ENCODE measurements at places on chromosomes 1 and 21.

DNA sequence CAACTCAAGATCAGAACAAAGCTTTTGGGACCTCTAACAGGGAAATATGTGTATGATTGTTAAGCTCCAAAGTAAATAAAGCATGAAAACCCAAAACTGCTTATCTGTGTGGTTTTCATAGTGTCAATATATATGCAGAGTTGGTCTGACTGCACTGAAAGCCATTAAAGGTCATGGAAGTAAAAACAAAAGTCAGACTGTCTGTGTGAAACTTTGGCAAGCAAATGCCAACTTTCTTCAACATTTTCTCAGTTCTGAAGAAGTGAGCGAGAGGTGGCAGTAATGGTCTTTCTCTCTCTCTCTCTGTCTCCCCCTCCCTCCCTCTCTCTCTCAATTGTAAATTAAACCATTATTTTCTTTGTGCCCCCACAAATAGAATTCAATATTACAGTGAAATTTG is 100.1 kb upstream of the S1PR1 start:
- no peak for DNase-seq

DNA sequence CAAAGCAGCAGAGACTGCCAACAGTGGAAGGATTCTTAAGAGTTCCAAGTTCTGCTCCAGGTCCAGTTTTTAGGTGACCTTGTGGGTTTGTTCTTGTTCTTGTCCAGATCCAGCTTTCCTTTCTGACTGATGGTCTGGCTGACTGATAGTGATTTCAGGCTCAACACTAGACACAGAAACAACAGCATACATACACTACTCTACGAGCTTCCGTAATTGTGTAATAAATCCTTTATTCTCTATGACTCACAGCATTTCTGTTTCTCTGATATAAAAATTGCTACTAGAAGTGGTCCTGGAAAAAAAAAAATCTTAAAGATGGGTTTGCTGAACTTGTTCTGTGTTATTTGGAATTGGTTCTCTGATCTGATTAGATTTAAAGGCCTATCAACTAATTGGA is 62.2 kb upstream of the PTCH2 start:
- DNase-seq: no peak

DNA sequence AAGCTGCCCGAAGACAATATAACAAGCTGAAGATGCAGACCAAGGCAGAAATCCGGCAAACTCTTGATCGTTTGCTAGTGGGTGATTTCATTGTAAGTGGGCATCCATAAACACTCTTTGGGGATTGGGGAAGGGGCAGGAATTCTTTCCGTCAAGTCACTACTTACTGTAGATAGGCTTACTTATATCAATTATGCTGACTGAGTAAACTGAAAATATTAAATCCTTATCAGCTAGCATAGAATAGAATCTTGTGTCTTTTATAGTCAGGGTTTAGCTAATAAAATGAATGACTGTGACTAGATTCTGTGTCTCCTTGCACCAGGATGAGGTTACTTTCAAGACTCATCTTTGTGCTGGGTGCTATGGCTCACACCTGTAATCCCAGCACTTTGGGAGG is 41.2 kb downstream of the VPS13D start:
- no peak for DNase-seq

DNA sequence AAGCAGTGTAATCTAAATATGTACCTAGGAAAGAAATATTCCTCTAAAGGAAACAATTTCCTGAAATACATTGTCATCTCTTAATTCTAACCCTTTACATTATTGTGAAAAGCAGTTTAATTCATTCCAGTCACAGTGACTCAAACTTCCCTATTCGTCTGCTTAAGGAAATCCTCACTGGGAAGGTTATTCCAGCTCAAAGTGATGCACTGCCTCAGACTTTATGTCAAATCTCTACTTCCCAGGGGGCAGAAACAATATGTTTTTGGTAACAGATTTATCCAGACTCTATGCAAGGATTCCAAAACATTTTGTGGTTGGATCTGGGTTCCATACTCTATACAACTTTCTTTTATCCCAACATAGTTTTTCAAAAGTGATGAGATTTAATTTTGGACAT is 145.2 kb downstream of the NTMT2 start:
- no peak for DNase-seq

DNA sequence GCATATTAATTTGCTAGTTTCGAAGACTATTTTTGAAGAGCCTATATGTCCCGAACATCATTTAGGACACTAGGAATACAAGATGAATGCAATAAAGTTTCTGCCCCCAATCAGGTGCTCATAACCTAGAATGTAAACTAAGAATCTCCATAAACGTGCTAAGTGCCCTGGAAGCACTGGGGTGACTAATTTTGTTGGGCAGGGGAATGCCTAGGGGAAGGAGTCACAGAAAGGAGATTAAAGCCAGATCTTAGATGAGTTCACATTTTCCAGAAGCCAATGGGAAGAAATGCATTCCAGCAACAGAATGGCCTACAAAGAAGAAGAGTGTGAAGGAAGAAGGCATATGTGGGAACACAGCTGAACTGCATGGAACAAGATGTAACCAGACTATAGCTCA is 19.5 kb downstream of the SCYL3 start:
- DNase-seq: no peak

DNA sequence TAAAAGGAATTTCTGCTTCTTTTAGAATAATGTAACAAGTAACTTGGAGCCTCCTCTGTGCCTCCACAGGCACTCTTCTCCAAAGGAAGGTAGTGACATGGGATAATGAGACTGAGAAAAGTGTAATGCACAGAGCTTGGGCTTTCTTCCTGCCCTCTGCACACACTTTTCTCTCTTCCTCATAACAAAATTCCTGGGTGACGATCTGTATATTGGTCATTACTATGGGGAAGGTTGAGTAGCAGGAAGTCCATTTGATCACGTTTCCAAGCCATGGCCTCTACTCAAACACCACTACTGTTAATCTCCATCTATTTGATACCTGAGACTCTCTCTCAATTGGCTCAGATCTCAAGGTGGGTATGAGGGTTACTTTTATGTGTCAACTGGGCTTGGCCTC is 113.9 kb downstream of the GRIK1 start:
- DNase-seq: no peak

DNA sequence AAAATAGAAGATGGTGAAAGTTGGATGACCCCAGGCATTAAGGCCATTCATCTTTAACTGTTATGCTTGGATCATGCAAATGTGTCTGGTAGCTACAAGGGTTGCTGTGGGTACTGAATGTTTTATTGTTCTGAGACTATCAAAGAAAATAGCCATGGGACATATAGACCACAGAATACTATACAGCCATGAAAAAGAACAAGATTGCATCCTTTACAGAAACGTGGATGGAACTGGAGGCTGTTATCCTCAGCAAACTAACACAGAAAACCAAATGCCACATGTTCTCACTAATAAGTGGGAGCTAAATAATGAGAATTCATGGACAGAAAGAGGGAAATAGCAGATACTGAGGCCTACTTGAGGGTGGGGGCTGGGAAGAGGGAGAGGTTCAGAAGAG is 249.0 kb downstream of the LTN1 start:
- no peak for DNase-seq

DNA sequence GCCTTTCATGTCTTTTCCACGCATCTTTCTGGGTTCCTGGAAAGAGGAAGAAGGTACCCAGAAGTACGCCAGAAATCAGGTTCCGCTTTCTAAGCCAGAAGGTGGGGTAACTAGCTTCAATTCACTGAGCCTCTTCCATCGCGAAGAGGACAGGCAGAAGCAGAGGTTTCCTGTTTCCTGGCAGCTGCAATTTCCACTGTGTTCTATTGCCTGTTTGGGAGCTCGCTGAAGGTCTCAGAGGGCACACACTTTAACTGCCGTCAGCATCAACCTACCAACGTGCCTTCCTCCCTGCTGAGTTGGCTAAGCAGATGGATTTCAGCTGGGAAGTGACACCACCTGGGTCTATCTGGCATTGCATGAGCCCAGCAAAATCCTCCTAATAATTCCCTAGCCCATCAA is 10.0 kb downstream of the NCF2 start:
- DNase-seq: no peak

GRCh38 chr1:66480162-66480561 is 53.8 kb upstream of the SGIP1 start:
- no peak for DNase-seq

DNA sequence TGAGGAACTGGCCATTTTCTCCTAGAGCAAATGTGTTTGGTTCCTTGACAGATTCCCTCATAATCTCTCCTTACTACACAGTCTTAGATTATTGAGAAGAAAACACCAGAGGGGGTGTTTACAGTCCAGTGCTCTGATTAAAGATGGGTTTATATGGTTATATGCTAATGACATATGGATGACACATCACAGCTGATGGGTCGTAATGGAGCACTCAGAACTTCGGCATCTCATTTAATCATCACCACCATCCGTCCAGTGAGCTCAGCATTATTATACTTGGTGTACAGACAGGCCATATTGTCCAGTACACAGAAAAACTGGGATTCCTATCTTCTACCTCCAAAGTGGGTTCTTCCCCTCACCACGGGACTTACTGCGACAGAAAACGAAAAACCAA is 22.3 kb upstream of the NR5A2 start:
- DNase-seq: no peak

- DNase-seq: no peak
Observed at GRCh38 chr1:221089803-221090202, 210.6 kb downstream of the HLX start.

DNA sequence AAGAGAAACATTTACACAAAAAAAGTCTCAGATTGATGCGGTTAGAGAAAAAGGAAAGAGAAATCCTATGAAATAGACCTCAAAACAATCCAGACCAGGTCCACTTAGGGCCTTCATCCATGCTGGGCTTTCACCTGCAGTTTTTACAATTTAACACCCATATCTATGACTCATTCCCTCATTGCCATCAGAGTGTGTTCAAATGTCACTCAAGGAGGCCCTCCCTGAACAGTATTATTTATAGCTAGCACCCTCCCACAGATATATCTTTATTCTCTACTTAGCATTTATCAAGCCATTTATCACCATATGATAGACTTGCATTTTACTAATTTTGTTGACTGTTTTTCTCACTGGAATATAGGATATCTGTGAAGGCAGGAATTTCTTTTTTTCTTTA is 824 bp upstream of the KRTAP21-3 start:
- DNase-seq: no peak

GRCh38 chr1:1100296-1100695 is 15.6 kb downstream of the C1orf159 start:
- no peak for DNase-seq

GRCh38 chr1:201827321-201828216 is 1.4 kb upstream of the IPO9 start:
- no peak for DNase-seq

- DNase-seq: no peak
Observed at GRCh38 chr1:15706751-15707150, 22.6 kb downstream of the PLEKHM2 start.

- no peak for DNase-seq
Observed at GRCh38 chr1:95002164-95002539, 70.6 kb downstream of the ALG14 start.

GRCh38 chr1:31570906-31571305 is 5.4 kb upstream of the TINAGL1 start:
- no peak for DNase-seq

DNA sequence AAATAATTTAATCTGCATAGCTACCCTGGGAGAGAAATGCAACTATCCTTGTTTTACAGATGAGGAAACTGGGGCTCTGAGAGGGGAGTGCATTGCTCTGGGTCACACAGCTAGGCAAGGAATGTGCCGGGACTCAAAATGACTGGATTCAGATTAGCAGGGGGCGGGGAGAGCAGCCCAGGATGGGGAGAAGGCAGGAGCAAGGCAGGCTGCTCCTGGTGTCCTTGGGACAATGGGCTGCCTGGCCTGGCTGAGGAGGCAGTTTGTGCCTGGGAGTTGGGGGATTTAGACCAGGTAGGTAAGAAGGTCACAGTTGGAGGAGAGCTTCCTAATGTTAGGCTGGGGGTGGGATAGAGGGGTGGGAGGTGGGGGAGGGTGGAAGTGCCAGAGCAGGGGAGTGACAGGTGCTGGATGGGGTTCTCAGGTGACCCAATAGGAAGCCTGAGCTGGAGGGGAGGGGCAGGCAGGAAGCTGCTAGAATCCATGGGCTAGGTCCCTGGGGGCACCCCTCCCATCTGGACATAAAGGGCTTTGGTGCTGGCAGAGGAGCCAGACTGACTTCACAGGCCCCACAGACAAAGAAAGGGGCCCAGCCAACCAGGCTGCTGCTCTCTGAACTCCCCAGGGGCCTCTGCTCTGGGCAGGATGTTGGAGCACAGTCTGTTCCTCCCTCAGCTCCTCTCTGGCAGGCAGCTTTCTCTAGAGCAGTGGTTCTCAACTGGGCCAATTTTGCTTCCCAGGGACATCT is 29.0 kb downstream of the TRIM62 start:
- DNase-seq: no peak

DNA sequence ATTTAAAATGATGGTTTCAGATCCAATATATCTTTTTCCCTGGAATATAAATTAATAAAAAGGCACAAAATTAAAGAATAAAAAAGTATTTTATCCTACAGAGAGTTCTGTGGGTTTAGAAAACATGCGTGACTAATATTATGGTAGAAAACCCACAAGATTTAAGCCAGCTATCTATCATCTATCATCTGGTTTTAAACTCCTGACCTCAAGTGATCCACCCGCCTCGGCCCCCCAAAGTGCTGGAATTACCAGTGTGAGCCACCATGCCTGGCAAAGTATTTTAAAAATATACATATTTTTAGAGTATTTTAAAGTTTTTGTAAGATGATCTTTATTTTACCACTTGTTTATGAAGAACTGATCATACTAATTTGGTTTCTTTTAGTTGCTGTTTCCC is 79.5 kb downstream of the NRIP1 start:
- no peak for DNase-seq

GRCh38 chr1:86200901-86201300 is 44.3 kb upstream of the COL24A1 start:
- DNase-seq: no peak

DNA sequence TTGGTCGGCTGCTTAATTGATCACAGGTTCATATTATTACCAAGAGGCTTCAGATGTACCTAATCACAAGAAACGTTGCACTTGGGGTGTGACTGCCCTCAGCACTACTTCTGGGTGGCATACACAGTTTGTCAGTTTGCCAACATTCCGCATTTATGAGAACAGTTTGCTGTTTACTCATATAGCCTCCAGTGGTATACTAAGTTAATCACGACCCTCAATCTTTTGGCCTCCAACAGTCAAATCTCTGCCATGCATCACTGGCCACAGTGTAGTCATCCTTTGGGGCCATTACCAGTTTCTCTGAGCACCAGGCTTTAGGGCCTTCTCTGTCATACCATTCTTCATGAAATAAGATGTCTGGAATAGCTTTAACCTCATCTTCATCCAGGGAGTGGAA is 62.8 kb upstream of the BCL9 start:
- DNase-seq: no peak

- DNase-seq: no peak
Observed at GRCh38 chr1:180136331-180136967, 18.2 kb upstream of the QSOX1 start.

GRCh38 chr1:184907500-184907899 is 66.8 kb downstream of the NIBAN1 start:
- no peak for DNase-seq
